Activated naive CD8-positive, alpha-beta T cell treated with anti-CD3 and anti-CD28 coated beads, Interleukin-2, amount 50 U/mL, for 24 hours (primary cell): ENCODE measurements at places on chromosomes 6 and 20.

DNA sequence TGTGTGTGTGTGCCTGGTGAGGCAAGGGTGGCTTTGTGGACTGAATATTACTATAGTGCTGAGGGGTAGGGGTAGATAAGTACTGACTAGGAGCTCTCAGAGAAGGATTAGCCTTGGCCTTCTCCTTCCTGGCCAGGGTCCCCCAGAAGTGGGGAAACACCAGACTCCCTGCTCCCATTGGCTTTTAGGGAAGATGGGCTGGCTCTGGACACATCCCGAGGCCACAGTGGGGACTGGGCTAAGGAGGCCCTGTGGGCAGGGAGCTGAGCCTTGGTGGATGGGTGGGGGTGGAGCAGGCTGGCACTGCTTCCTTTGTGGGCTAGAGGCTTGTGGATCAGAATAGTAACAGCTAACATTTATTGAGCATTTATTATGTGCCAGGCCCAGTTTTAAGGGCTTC lies 3.1 kb downstream of the EPB41L1 start:
- H3K4me3 ChIP-seq, result no peak overlapping the region
- H3K27me3 ChIP-seq, result peaks cover 23% of the 10 kb centered on the region
- H3K27ac ChIP-seq, result no peak overlapping the region
- H3K36me3 ChIP-seq, result no peaks in the 10 kb centered on the region

DNA sequence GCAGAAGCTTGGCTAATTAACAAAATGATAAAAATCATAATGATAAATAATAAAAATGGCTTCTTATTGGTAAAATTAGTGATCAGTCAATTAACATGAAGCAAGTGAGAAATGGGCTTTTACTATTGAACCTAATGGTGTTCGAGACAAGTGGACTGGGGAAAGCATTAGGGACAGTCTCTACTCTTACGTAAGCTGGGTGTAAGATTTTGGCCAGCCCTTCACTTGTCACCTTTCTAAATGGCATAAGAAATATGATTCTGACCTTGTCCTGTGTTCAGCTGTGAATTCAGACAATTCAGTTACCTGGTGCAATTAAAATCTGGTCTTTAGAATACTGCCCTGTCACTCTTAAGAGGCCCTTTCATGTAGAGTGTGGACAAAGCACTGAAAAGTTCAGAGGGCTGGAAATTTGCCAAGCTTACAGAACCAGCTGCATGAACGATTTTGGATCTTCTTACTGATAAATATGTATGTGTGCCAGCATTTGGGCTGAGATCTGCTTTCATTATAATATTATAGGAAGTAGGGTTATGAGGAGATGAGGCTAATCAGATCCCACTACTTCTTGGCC lies 115.9 kb downstream of the QRSL1 start:
- no peak for DNase-seq
- H3K4me3 ChIP-seq, result no peak overlapping the region
- H3K27me3 ChIP-seq, result peaks cover 5% of the 10 kb centered on the region
- H3K27ac ChIP-seq, result no peak overlapping the region
- H3K36me3 ChIP-seq, result no peaks in the 10 kb centered on the region
- H3K4me1 ChIP-seq, result no peaks in the 10 kb centered on the region

GRCh38 chr6:2396846-2397630 lies 151.6 kb upstream of the GMDS start:
- H3K4me3 ChIP-seq, result no peak overlapping the region
- no peak for DNase-seq
- no peak overlapping the region for H3K27ac ChIP-seq
- peaks cover 3% of the 10 kb centered on the region for H3K36me3 ChIP-seq
- H3K4me1 ChIP-seq, result no peaks in the 10 kb centered on the region
- no peaks in the 10 kb centered on the region for H3K27me3 ChIP-seq

DNA sequence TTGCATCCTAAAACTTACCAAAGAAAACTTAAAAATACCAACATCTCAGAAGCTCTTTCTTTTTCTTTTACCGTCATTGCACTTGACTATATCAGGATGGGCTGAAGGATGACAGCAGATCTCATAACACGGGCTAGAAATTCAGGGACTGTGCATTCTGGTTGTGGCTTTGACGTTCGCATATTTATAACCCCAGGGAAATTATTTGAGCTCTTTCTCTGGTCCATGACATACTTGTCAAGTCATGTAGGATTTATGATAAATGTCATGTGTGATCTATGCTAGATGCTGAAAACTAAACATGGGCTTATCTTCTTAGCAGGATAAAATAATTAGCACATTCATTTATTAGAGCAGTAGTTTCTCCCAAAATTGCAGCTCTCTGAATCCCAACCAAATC lies 74.4 kb upstream of the SAMD5 start:
- peaks cover 5% of the 10 kb centered on the region for H3K27me3 ChIP-seq
- H3K4me1 ChIP-seq, result no peaks in the 10 kb centered on the region
- H3K4me3 ChIP-seq, result no peak overlapping the region
- no peak overlapping the region for H3K27ac ChIP-seq

GRCh38 chr20:4081421-4081820 lies 66.1 kb upstream of the RNF24 start:
- peaks cover 8% of the 10 kb centered on the region for H3K36me3 ChIP-seq
- H3K4me3 ChIP-seq, result no peak overlapping the region
- H3K27me3 ChIP-seq, result no peaks in the 10 kb centered on the region
- no peak overlapping the region for H3K27ac ChIP-seq

DNA sequence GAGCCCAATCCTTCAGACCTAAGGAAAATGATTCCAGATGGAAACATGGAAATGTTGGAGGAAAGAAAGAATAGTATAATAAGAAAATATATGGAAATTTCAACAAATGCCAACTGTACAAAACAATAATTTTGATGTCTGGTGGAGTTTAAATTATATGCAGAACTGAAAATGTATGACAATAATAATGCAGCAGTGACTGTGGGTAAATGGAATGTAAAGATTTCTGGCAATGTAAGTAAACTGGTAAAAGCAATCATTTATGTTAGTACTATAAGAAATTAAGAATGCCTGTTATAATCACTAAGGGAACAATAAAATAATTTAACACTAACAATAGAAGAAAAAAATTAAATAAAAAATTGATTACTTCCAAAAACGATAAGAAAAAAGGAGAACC lies 89.0 kb downstream of the EDN1 start:
- H3K4me3 ChIP-seq, result no peak overlapping the region
- peaks cover 12% of the 10 kb centered on the region for H3K27me3 ChIP-seq
- no peaks in the 10 kb centered on the region for H3K36me3 ChIP-seq

- DNase-seq, result no peak
- no peak overlapping the region for H3K27ac ChIP-seq
- H3K36me3 ChIP-seq, result peaks cover 10% of the 10 kb centered on the region
- H3K27me3 ChIP-seq, result no peaks in the 10 kb centered on the region
Observed at GRCh38 chr6:5201271-5201670, 59.5 kb downstream of the LYRM4 start.

DNA sequence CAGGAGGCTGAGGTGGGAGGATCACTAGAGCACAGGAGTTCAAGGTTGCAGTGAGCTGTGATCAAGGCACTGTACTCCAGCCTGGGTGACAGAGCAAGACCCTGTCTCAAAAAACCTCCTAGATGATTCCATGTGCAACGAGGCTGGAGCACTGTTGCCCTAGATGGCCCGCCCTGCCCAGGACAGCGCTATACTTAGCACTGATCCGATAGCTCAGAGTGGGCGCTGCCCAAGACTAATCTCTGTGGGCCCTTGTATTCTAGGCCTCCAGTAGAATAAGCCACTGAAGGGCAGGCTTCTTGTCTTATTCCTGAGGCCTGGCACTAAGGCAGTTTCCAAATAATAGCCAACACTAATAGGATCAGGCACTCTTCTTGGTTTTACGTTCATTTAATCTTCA lies 41.0 kb downstream of the STK35 start:
- no peak for DNase-seq
- H3K27me3 ChIP-seq, result no peaks in the 10 kb centered on the region
- H3K27ac ChIP-seq, result no peak overlapping the region

DNA sequence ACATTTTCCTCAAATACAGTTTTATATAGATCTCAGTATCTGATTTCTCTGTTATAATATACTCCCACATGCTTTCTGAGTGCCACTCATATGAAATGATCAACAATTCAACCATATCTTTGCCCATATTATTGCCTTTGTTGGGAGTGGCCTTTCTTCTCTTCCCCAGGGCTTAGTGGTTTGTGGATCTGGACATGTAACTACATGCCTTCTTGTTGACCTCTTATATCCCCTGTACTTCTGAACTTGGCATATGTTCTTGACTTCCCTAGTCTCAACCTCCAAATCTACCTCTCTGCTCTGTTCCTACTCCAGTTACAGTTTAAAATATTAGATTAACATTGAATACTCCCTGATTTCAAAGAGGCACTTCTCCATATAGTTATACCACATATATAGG lies 34.3 kb upstream of the PRIM2 start:
- no peaks in the 10 kb centered on the region for H3K36me3 ChIP-seq
- peaks cover 29% of the 10 kb centered on the region for H3K27me3 ChIP-seq
- no peaks in the 10 kb centered on the region for H3K4me1 ChIP-seq
- no peak overlapping the region for H3K4me3 ChIP-seq

DNA sequence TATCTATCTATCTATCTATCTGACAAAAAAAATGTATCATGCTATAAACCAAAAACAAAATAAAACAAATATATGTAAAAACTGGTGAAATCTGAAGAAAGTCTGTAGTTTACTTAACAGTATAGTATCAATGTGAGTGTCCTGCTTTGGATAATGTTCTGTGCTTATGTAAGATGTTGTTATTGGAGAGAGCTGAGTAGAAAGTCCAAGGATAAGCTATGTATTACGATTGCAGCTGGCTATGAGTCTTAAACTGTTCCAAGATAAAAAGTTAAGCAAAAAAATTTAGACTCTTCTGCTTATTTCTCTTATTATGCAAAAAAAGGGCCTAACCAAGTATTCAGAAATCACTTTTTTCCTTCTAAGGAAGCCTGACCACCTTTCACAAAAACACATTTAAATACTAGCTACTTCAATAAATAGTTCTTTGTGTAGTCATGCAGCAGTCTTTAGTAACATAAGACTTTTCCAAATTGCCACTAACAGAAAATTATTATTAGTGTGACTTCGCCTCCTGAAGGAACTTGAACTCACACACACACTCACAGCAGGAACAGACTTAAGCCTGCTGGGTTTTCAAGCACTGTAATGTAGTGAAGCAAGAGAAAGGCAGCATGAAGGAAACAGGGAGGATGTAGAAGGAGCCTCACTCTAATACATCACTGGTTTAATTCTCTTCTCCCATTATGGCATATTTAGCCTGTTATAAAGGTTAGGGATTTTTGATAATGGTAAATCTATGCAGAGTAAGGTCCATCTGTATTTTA lies 265.8 kb upstream of the GJE1 start:
- H3K4me3 ChIP-seq, result no peak overlapping the region
- no peak for DNase-seq
- no peaks in the 10 kb centered on the region for H3K4me1 ChIP-seq
- H3K27ac ChIP-seq, result no peak overlapping the region
- H3K36me3 ChIP-seq, result no peaks in the 10 kb centered on the region

- no peak overlapping the region for H3K4me3 ChIP-seq
- no peaks in the 10 kb centered on the region for H3K4me1 ChIP-seq
- DNase-seq, result no peak
- no peak overlapping the region for H3K27ac ChIP-seq
- H3K36me3 ChIP-seq, result no peaks in the 10 kb centered on the region
Observed at GRCh38 chr20:7775072-7775471, 165.2 kb downstream of the HAO1 start.

GRCh38 chr6:56572788-56573471 lies 69.8 kb downstream of the DST start:
- no peak overlapping the region for H3K4me3 ChIP-seq
- H3K27me3 ChIP-seq, result no peaks in the 10 kb centered on the region

- peak; percentile 13 for DNase-seq
- no peak overlapping the region for H3K27ac ChIP-seq
- H3K27me3 ChIP-seq, result peaks cover 7% of the 10 kb centered on the region
- H3K4me3 ChIP-seq, result no peak overlapping the region
- no peaks in the 10 kb centered on the region for H3K4me1 ChIP-seq
- no peaks in the 10 kb centered on the region for H3K36me3 ChIP-seq
Observed at GRCh38 chr20:36273414-36274180, 32.5 kb upstream of the DLGAP4 start.

GRCh38 chr6:16044211-16044643 lies 84.7 kb upstream of the MYLIP start:
- peaks cover 2% of the 10 kb centered on the region for H3K27me3 ChIP-seq
- no peaks in the 10 kb centered on the region for H3K36me3 ChIP-seq
- H3K4me1 ChIP-seq, result peaks cover 2% of the 10 kb centered on the region
- no peak for DNase-seq

- no peak within 1 kb of the TSS for H3K27ac ChIP-seq
- no peaks in the 10 kb centered on the region for H3K36me3 ChIP-seq
- H3K27me3 ChIP-seq, result peaks cover 31% of the 10 kb centered on the region
- H3K4me3 ChIP-seq, result peak within 1 kb of the TSS; percentile 74
- H3K4me1 ChIP-seq, result peaks cover 18% of the 10 kb centered on the region
Observed at GRCh38 chr6:116370760-116371119, at the start of gene DSE. DSE (plus strand) TSS chr6:116370947; CDS start chr6:116399251, 28,304 bp downstream.

DNA sequence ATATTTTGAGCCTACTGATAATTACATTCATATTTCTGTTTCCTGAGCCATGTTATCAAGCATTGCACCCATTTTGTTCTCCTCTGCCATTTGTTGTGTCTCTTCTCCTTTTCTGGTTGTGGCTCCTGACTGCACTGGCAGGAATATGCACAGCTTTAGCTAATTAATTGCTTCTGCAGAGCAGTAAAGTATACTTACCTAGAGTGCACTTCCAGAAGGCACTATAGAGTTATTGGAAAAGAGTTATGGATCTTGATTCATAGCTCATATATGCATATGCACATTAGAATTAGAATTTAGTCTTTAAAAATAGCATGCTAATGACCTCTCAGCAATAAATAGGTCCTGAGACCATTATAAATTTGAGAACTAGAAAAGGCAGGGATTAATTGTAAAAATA lies 262.6 kb downstream of the NKAIN2 start:
- no peaks in the 10 kb centered on the region for H3K4me1 ChIP-seq
- DNase-seq, result no peak
- no peak overlapping the region for H3K4me3 ChIP-seq

- no peak overlapping the region for H3K4me3 ChIP-seq
- DNase-seq, result no peak
- no peak overlapping the region for H3K27ac ChIP-seq
Observed at GRCh38 chr6:7543789-7544424, 2.4 kb downstream of the DSP start.

GRCh38 chr6:3697609-3698008 lies 53.9 kb downstream of the PXDC1 start:
- no peaks in the 10 kb centered on the region for H3K4me1 ChIP-seq
- no peak overlapping the region for H3K4me3 ChIP-seq
- H3K27ac ChIP-seq, result no peak overlapping the region
- no peak for DNase-seq
- peaks cover 1% of the 10 kb centered on the region for H3K27me3 ChIP-seq

DNA sequence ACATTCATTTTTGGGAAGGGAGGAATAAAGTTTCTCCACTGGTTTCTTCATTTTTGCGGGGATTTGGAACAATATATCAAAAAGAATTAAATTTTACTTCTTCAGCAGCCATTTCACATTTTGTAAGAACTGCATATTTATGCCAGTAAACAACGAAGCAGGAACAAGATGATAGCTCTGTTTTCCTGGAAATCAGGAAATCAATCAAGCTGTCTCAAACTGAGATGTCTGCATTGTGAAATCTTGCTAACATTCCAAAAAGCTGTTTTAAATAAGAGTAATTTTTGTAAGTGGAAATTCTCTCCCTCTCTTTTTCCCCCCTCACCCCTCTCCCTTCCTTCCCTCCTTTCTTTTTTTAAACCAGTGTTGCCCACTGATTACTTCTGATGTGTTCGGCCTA lies 20.0 kb downstream of the MAPK13 start:
- H3K27me3 ChIP-seq, result no peaks in the 10 kb centered on the region
- no peak for DNase-seq

- no peaks in the 10 kb centered on the region for H3K36me3 ChIP-seq
- DNase-seq, result no peak
- H3K27me3 ChIP-seq, result peaks cover 9% of the 10 kb centered on the region
- no peak overlapping the region for H3K27ac ChIP-seq
Observed at GRCh38 chr20:52268184-52268749, 76.7 kb upstream of the ZFP64 start.
